Brain pericyte (primary cell): ENCODE measurements at places on chromosomes 2 and 18.
A peak's percentile ranks its signal among the peaks of the same experiment; 100 is the strongest.

DNA sequence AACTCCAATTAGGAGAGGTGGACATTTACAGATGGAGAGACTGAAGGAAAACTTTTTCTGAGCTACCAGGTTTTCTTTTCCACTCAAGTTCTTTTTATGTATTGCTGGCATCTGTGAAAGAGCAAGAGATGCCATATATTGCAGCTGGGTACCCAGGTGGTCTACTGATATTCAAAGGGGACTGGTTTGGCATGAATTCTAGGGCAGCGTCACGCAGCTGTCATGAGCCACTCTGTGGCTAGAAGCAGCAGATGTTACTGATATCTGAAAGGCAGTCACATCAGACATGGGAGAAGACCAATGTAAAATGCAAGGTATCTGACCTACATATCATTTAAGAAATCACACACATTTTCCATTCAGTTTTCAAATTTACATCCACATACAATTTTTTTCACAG is 408.8 kb downstream of the GALNT13 start:
- no peak for DNase-seq

DNA sequence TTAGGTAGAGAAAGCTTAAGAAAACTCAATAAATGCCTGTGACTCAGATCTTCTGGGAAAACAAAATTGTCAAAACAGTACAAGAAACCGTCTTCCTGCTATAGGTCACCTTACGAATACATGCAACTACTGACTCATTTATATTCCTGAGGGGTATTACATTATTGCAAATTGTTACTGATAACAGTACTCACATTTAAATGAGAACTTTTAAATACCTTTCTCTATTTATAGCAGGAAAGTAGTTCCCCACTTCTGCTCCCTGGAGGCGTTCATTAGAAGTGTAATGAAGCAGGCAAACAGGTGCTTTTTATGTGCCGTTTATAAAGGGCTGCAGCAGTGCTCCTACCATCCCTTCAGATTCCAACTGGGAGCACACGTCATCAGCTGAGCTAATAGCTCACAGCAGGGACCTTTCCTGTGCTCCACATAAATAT is 65.1 kb upstream of the RPRM start:
- no peak for DNase-seq

GRCh38 chr2:108533832-108534583 is at the start of gene LIMS1:
Gene LIMS1 (plus strand): TSS chr2:108534470. CDS start chr2:108534563, 93 bp downstream.
- DNase-seq, result peak; percentile 75

DNA sequence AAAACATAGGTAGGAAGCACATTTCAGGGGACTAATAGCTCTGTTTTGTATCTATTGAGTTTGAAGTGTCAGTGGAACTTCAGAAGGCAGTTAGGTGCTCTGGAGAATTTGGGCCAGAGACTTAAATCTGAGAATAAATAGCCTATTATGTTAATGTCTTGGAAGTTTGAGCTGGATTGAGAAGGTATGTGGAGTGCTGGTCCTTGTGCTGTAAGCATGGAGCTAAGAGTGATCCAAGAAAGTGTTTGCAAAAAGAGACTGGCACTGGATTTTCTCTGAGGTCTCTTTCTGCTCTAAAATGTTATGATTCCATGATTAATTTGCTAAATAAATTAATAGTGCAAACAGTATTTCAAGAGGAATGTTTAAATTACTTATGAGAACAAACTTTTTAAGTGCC is 63.3 kb downstream of the ICOS start:
- DNase-seq, result no peak

GRCh38 chr2:188364033-188364630 is 72.5 kb downstream of the GULP1 start:
- DNase-seq, result no peak

DNA sequence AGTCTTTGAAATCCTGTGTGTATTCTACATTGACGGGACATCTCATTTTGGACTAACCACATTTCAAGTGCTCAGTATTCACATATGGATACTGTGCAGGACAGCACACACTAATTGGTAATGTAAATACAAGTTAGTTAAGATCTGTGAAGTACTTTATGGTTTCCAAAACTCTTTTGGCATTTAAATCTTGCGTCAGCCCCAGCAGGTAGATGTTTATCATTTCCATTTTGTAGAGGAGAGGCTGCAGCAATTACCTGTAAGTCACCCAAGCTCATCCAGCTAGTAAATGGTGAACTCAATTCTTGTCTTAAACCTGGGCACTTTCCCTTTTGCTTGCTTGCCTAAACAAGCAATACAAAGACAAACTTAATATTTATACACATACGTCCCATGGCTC is 1.6 kb upstream of the NAGK start:
- no peak for DNase-seq

- DNase-seq, result no peak
These were observed 8.6 kb upstream of the NCOA1 start for GRCh38 chr2:24482251-24482971.

DNA sequence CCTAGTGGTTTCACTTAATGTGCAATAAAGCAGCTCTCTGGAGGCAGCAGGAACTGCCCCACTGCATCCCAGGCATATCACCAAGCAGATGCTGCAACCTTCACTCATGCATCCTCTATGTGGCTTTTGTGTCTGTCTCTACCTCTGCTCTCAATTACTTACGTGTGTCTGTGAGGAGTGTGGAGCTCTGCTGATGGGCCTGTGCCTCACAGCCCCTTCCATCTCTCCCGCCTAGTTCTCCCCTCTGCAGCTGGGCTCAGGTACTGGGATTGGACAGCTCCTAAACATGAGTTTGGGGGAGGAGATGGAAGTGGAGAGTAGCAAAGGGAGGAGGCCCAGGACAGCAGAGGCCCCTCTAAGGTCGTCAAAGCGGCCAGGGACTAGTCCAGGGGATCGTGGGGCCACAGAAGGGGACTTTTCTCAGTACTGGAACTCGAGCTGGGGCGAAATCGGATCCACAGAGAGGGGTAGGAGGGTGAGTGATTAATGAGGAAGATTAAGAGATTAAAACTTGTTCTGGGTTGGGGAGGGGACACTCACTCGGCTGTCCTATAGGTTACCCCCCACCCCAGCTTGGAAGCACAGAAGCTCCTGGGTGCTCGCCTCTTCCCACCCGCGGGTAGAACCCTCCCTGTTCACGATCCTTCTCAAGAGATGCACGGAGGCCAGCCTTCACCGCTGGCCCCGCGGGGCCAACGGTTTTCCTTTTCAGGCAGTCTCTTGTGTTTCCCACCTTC is 2.1 kb upstream of the LBX2 start:
- DNase-seq, result no peak

DNA sequence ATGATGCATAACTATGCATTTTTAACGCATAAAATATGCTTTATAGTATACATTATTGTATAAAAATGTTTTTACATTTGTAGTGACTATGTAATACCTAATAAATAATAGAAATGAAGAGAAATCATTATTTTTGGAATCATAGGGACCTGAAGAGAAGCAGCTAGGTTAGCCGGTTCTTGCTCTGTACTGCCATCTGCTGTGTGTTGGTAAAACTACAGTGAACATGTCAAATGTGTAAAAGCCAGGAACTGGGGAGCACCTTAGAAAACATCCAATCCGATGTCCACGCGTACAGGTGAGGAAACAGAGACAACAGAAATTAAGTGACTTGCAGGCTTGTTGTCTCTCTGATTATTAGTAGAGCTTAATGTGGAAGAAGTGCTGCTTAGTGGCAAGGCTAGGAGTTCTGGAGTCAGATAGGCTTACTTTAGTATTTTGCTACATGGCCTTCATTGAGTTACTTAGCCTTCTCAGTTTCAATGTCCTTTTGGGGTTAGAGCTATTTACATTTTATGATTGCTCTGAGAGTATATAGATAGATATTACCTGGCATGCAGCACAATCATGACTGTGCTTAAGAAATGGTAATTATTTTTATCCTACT is 386.5 kb downstream of the DLGAP1 start:
- no peak for DNase-seq

GRCh38 chr2:158688721-158689120 is 106.4 kb upstream of the DAPL1 start:
- no peak for DNase-seq

- no peak for DNase-seq
These were observed 114.5 kb downstream of the USP34 start for GRCh38 chr2:61356261-61356957.

DNA sequence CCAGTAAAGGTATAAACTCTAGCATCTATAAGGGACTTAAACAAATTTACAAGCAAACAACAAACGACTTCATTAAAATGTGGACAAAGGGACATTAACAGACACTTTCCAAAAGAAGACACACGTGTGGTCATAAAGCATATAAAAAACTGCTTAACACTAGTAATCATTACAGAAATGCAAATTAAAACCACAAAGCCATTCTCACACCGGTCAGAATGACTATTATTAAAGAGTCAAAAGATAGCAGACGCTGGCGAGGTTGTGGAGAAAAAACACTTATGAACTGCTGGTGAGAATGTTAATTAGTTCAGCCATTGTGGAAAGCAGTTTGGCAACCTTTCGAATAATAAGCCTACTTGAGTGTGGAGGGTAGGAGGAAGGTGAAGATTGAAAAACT is 217.1 kb upstream of the DLGAP1 start:
- no peak for DNase-seq

DNA sequence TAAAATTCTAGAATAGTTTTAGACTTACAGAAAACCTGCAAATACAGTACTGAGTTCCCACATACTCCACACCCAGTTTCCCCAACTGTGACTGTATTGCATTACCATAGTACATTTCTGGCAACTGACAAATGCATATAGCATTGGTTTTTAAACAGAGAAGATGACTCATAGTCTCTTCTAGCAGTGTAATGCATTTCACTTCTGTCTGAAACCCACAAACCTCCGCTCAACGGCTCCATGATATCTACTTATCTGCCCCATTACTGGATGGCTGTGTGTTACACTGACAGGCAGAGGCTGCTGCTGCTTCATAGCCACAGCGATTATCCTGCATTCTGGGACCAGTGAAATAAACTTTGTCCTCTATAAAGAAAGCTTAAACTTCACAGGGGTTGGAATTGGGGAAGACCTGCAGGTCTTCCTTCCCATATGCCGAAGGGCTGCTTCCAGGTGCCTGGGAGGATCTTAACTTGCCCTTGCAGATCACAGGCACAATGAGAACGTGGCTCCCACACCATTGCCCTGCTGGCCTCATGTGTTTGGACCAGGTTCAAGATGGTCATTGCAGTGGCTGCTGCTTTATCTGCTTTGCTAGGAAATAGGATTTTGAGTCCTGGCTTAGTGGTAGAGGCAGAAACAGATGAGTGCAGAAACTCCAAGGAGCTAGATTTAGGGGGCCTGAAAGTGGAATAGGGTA is 742.6 kb upstream of the HS6ST1 start:
- no peak for DNase-seq

- DNase-seq, result no peak
These were observed 407.4 kb downstream of the NRXN1 start for GRCh38 chr2:50624506-50624905.

- DNase-seq, result no peak
These were observed 1.8 kb downstream of the B3GNT7 start for GRCh38 chr2:231397011-231397927.

GRCh38 chr2:157320409-157320808 is 5.2 kb downstream of the ERMN start:
- no peak for DNase-seq

DNA sequence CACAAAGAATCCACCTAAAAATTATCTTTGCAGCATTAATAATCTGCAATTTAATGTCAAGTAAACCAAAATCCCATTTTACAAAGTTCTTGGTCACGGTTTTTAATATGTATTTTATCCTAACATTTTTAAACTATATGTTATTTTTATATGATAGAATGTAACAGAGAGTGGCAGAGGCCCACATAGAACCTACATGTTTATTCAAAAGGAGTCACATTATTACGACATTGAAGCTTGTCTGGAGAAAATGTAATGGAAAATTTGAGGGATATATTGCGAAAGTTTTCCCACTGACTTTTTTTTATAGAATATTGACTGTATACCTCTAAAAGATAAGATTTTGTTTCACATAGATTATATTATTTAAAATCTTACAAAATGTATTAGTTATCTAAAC is 89.7 kb upstream of the COL3A1 start:
- no peak for DNase-seq

DNA sequence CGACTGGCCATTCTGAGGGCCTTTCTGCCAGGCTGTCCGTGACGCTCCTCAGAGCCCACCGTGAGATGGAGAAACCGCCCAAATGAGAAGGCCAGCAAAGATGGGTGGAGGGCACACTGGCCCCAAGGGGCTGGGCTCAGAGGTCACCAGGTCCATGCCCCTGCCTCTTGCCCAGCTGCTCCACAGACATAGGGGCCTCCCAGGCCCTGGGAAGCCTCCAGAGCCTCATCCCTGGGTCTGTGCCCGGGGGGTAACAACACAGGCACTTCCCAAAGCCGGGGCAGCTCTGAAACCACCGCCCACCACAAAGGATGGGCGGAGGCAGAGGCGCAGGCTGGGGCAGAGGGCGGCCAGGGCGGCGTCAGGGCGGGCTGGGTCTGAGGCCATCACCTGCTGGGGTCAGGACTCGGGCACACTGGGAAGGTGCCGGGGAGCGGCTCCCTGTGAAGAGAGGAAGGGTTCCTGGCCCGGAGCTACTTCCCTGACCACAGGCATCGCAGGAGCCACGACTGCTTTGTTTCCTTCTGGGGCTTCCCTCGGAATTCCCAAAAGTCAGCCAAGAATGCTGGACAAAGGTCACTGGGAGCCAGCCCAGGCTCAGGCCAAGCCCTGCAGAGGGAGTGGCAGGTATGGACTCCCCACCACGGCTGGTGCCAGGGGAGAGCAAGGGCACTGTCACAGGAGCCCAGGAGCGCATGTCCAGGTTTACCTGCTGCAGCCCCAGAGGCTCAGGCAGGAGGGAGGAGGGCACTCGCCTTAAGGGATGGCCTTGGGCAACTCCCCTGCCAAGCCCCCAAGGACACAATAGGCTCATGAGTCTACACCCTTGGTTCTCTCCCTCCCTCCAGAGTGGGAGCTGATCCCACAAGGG is 9.4 kb downstream of the CYP26B1 start:
- DNase-seq, result no peak

GRCh38 chr2:152743002-152743401 is 24.6 kb downstream of the ARL6IP6 start:
- no peak for DNase-seq

GRCh38 chr2:55107436-55107835 is 57.2 kb upstream of the RTN4 start:
- DNase-seq, result no peak

GRCh38 chr2:88210132-88211002 is 40.2 kb downstream of the THNSL2 start:
- DNase-seq, result no peak

DNA sequence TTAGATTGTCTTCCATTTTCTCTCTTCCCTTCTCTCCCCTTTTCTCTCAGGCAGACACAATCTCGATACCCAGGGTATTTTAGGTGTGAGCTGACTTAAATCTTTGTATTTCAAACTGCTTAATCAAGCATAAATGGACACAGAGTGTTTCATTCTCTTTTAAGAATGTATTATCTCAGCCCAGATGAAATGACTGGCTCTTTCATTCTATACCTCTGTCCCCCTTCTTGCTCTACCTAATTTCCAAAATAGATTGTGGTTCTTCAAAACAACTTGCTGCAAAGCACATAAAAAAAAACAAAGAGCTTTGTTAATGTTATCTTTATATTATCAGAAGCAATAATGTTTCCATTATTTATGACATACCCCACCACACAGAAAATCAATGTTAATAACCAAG is 514.6 kb downstream of the ERBB4 start:
- no peak for DNase-seq
